ENCODE measurements at places on chromosomes 6 and 20. TPM values are rescaled to one million over a fixed set of nuclear protein-coding genes. Genes with fewer than 3 reads are reported as not detected.

- no peak for DNase-seq
Measured at GRCh38 chr6:142408409-142408808, 106.6 kb downstream of the ADGRG6 start.

- DNase-seq: no peak
Measured at GRCh38 chr6:139364982-139365379, 9.5 kb downstream of the CITED2 start.

The PI16 gene
- 62.2 TPM for total RNA-seq

DNA sequence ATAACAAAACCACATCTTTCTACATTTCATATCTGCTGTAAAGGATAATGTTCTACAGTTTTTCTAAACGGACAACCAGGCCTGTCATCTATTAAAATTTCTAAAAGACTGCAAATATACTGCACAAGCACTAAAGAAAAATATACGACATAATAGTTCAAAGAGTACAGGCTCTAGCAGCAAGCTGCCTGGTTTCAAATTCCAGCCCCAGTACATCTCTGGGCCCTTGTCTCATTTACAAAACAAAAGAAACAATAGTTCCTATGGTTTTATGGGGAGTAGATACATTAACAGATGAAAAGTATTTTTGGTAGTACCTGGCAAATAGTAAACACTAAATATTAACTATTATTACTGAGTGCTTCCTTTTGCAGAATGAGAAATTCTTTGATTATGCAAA is 24.1 kb downstream of the DEK start:
- DNase-seq: no peak

- no peak for DNase-seq
Measured at GRCh38 chr20:24462460-24463010, 6.9 kb upstream of the SYNDIG1 start.

- peak; percentile 53 for DNase-seq
Measured at GRCh38 chr6:118709859-118710350, 58.5 kb upstream of the CEP85L start.

DNA sequence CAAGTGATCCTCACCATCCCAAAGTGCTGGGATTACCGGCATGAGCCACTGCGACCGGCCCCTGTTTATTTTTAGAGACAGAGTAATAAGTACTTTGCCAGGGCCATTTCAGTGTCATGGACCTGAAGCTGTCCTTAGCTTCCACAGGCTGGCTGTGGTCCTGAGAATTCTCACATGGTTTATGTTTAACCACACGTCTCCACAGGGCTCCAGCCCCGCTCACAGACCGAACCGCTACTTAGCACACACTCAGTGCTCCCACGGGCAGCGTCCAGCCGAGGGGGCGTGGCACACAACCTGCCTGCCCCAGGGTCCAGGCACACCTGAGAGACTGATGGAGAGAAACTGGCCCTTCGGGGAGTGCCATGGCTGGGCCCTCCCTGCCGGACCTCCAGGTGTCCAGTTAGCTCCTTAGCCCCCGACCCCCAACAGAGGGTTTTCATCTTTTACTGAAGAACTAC is 11.7 kb downstream of the ACSS1 start:
- no peak for DNase-seq

The VWA7 gene
- 6.8 TPM for total RNA-seq

DNA sequence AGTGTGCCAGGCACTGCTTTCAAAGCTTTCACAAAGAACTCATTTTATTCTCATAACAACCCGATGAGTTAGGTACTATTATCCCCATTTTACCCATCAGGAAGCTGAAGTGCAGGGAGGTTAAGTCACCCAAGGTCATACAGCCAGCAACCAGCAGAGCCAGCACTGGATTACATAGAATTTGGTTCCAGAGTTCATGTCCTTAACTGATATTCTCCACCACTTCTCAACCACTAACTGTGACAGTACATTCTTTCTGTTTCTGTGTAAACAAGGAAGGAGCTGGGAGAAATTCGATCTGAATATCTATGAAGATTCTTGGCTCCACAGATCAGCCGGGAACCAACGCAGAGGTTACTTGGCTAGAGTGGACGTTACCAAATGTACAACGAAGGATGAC is 98.0 kb downstream of the KIF16B start:
- no peak for DNase-seq

DNA sequence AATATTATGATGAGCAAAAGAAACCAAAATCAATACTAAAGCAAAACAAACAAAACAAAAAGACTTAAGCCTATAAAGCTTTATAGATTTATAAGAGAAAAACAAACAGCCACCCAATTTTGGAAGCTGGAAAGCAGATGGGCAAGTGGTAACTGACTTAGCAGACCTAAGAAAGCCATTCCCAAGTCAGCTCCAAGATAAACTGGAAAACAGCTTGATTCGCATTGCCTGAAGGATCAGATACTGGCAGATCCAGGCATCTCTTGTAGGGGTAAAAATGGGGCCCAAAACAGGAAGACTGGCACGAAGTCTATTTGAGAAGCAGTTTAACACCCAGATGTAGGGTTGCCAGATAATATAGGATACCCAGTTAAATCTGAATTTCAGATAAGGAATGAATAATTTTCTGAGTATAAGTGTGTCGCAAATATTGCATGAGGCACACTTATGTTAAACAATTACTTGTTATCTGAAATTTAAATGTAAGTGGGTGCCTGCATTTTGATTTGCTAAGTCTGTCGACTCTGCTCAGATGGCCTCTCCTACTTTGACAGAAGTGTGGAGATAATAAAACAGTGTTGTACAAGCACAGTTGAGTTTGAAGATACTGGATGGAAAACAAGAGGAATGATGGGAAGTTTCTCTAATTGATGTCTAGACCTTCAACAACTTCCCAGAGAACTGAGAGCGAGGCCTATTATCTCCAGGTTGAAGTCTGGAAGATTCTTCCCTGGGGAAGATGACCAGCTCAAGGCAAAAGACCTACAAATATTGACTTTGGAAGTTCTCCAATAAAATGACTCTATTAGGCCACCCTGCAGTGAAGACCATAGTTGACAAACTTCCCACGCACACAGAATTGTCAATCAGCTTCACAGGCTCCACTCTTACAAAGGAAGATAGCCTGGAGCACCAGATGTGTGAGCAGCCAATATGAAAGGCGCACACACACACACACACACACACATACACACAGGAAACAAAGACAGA is 113.4 kb downstream of the FAM50B start:
- DNase-seq: no peak

- no peak for DNase-seq
Measured at GRCh38 chr6:137136065-137136464, 37.4 kb downstream of the IL22RA2 start.

DNA sequence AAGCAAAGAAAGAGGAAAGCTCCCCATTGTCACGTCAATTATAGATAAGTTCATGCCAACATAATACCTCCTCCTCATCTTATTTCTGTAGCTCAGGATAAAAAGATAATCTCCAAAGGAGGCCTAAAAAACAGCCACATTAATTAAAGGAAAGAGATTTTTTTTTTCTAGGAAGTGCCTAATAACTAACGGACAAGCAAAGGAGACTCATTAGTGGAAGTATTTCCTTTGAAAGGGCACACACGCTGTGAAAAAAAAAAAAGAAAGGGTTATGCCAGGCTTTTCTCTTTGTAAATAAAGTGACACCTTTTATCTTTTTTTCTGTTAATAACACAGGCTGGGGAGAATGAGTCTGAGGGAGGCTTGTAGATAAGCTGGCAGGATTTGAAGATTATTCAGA is 55.7 kb downstream of the PCSK2 start:
- DNase-seq: no peak

GRCh38 chr6:100311707-100312251 is 152.9 kb downstream of the SIM1 start:
- DNase-seq: no peak

DNA sequence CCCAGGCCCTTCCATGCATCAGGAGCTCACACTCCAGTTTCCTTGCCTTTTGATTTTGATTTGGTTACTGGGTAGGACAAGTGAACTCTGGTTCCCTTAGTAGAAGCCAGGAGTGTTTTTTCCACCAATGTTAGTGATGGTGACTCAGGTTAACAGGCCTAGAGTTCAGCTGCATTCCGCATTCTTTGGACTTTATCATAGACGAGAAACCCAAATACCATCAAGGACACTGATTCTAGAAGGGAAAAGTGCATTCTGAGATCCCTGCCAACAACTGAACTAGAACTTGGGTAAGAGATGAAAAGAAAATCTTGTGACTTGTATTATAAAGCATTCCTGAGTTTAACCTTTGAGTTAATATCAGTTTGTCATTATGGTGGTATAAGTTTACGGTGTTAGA is 8.9 kb downstream of the GSS start:
- no peak for DNase-seq

- DNase-seq: no peak
Measured at GRCh38 chr6:79868098-79868722, 79.1 kb downstream of the ELOVL4 start.

The NCOA3 gene
- total RNA-seq: 86.6 TPM

The NKX2-2 gene
- total RNA-seq: not detected

GRCh38 chr6:56999049-56999448 is 44.1 kb downstream of the BEND6 start:
- no peak for DNase-seq
